Fibroblast of upper back skin (primary cell): ENCODE measurements at places on chromosomes 1 and 21.
A peak's percentile ranks its signal among the peaks of the same experiment; 100 is the strongest.

DNA sequence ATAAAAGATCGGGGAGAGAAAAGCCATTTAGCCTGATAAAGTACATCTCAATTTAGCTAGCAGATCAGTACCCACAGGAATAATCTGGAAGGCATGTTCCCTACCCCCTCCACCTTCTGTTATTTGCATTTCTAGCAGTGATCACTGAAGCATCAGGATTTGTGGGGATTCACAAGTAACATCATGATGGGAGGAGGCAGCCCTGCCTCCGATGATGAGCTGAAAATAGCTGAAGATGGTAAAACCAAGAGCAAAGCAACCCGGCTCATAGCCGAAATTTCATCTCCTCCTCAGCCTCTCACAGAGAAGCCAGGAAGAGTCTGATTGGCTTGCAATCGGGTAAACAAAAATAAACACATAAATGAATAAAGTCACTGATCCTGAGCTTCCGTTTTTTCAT lies 2.4 kb downstream of the CCSAP start:
- no peak for DNase-seq

- peak; percentile 13 for DNase-seq
Observed at GRCh38 chr21:40386294-40386911, 460.6 kb downstream of the DSCAM start.

- no peak for DNase-seq
Observed at GRCh38 chr1:67261680-67262079, 46.0 kb upstream of the IL12RB2 start.

- DNase-seq = peak; percentile 20
Observed at GRCh38 chr21:32035617-32036016, 162.8 kb downstream of the HUNK start.

- DNase-seq = no peak
Observed at GRCh38 chr21:32708069-32708468, 19.7 kb downstream of the SYNJ1 start.

- no peak for DNase-seq
Observed at GRCh38 chr1:26359981-26360806, 6.3 kb upstream of the CRYBG2 start.

- no peak for DNase-seq
Observed at GRCh38 chr1:204409836-204410687, 1.6 kb downstream of the PPP1R15B start.
